ENCODE measurements at places on chromosomes 7 and 10.

DNA sequence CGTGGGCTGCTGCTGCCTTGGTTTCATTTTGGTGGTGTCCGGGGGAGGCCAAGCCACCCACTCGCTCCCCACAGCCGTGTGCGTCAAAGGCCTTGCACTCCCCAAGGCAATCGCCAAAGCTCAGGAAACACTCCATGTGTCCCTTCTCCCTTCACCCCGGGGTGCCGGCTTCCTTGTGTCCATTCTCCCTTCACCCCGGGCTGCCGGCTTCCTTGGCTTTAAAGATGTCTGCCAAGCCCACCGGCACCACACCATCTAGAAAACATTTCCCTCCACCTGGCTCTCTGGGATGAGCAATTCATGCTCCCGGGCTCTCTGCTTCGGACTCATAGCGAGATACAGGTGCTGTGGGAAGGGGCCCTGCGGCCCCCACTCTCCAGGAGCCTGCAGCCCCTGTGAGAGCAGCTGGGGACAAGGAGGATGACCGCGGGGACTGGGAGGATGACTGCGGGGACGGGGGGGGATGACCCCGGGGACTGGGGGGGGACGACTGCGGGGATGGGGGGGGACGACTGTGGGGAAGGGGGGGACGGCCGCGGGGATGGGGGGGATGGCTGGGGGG is 322.1 kb downstream of the DNAJB6 start:
- no peak for DNase-seq

GRCh38 chr7:110204527-110204926 is 886.4 kb upstream of the LRRN3 start:
- no peak for DNase-seq

DNA sequence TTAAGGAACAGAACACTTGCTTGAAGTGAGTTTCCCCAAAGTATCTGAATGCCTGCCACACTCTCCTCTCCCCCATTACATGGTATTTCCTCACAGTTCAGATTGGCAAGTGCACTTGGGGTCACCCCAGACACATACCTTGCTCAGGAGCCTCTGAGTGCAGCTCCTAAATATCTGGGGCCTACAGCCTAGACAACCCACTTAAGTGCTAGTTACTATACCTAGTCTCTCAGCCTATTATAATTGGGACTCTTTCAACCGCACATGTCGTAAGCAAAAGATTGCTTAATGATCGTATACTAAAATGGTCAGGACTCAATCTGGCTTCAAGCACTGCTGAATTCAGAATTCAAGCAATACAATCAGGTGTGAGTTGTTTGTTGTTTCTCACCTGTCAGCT is 19.9 kb downstream of the TMEM176B start:
- no peak for DNase-seq

GRCh38 chr7:101560856-101561255 is 68.2 kb downstream of the MYL10 start:
- DNase-seq: no peak

- DNase-seq: no peak
Observed at GRCh38 chr7:7883394-7883793, 85.2 kb upstream of the GLCCI1 start.

DNA sequence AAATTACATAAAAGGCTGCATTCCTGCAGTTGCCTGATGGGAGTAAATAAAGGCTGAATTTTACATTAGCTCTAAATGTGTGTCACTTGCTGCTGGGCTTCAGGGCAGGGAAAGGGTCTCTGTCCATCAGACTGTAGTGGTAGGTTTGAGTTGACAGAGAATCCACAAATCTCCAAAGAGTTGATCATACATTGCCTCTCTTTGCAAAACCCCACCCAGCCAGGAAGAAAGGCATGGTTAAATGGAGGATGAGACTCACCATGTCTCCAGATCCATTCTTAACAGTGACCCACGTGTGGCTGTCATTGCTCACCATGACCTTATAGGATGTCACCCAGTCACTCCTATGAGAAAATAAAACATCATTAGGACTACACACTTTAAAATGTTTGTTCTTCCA is 92.8 kb downstream of the CPXM2 start:
- no peak for DNase-seq

- DNase-seq: no peak
Observed at GRCh38 chr10:14737808-14738545, 36.7 kb downstream of the FAM107B start.

GRCh38 chr10:18179891-18180290 is 39.7 kb downstream of the CACNB2 start:
- no peak for DNase-seq

DNA sequence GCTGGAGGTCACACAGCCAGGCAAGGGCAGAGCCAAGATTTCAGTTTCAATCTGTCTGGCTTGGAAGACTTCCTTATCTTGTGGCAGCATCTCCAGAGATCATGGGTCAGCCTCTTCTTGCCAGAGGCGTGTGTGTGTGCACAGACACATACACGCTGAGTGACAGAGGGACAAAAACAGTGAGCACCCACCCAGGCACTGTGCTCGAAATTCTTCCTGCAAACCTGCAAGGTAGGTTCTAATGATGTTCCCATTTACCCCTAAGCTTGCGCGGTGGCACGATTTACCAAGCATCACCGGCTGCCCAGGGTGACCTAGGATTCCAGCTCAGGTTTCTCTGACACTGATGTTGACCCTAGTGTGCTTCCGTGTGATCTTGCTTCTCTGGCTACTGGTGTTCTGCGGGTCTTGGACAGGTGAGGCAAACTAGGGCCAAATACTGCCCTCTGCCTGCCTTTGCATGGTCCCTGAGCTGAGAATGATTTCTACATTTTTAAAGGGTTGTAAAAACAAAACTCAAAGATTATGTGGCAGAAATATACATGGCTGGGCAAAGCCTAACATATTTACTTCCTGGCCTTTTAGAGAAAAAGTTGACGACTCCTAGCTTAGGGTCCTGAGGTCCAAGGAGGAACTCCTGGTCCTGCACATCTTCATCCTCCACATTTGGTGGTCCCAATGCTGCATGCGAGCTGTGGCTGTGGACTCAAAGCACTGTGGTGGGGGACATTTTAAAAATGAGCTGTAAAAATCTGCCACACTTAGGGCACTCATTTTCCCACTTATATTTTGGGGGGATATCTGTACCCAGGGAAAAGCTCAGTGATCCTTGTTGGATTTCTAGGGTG is 268.5 kb downstream of the RPS24 start:
- DNase-seq: no peak

GRCh38 chr7:94431619-94432280 is 37.1 kb downstream of the COL1A2 start:
- DNase-seq: no peak

DNA sequence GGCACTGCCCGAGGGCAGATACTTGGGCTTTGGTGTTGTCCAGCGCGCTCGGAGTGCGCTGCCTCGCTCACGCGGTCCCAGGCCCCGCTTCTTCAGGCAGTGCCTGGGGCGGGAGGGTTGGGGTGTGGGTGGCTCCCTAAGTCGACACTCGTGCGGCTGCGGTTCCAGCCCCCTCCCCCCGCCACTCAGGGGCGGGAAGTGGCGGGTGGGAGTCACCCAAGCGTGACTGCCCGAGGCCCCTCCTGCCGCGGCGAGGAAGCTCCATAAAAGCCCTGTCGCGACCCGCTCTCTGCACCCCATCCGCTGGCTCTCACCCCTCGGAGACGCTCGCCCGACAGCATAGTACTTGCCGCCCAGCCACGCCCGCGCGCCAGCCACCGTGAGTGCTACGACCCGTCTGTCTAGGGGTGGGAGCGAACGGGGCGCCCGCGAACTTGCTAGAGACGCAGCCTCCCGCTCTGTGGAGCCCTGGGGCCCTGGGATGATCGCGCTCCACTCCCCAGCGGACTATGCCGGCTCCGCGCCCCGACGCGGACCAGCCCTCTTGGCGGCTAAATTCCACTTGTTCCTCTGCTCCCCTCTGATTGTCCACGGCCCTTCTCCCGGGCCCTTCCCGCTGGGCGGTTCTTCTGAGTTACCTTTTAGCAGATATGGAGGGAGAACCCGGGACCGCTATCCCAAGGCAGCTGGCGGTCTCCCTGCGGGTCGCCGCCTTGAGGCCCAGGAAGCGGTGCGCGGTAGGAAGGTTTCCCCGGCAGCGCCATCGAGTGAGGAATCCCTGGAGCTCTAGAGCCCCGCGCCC is at the start of gene NPY:
TSS of gene NPY (plus strand) at position 294 of the 802 bp plus-strand sequence. CDS start 1,051 bp downstream, outside the sequence.
- DNase-seq: no peak

DNA sequence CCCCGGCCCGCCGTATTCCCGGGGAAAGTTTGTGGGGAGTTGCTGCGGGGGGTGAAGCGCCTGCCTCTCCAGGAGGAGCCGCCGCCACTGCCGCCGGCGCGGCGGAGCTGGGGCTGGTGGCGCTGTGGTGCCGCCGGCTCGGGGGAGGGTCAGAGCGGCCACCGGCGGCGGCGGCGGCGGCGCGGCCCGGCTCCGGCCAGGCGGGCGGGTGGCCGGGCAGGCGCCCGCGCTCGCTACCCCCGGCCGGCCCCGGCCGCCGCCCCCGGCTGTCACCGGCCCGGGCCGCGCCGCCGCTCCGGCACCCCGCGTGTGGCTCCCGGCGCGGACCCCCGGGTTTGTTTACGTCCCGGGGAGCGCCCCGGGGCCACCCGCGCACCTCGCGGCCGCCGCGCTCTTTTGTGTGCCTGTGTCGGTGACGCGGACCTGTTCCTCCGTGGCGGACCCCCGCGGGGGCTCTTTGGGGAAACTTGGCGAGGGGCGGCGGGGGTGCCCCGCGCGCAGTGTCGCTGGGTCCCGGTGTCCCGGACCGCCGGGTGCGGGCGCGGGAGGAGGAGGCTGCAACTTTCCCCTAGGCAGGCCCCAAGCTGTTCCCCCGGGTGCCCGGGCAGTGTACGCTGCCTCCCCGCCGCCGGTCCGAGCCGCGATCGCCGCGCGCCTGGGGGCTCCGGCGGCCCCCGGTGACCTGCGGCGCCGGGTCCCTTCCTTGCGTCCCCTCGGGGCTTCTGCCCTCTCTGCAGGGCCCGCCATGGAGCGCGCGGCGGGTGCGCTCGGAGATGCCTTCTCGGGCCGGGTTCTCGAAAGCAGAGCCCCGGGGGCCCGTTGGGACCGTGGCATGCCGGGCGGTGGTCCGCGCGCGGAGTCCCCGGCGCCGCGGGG is 593 bp upstream of the CUX1 start:
- no peak for DNase-seq

GRCh38 chr7:84073186-84073875 is 121.3 kb downstream of the SEMA3A start:
- no peak for DNase-seq

DNA sequence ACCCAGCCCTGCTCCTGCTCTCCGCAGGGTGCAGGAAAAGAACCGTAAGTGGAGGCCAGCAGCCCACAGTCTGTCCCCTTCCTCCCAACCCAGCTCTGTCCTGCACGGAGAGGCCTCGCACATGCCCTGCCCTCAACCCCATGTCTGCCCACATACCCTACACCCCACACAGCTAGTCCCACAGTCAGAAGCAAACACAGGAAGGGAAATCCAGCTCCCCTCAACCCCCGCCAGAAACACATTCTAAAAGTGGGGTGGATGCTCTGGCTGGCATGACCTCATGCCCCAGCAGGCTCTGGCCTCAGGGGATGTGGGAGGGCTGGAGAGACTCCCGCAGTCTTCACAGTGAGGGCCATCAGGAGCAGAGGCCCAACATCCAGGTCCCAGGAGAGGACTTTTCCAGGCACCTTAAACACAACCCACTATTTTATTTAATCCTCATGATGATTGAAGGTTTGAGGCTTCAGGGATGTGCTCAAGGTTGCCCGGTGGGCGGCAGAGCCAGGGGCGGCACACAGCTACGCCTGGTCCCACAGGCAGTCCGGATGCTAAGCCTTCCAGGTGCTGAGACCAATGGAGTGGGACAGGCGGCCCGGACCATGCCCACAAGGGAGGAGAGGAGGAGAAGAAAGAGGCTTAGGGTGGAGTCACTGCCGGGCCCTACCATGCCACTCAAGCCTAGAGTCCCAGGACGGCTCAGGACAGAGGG is 29.9 kb downstream of the CALML5 start:
- DNase-seq: no peak

DNA sequence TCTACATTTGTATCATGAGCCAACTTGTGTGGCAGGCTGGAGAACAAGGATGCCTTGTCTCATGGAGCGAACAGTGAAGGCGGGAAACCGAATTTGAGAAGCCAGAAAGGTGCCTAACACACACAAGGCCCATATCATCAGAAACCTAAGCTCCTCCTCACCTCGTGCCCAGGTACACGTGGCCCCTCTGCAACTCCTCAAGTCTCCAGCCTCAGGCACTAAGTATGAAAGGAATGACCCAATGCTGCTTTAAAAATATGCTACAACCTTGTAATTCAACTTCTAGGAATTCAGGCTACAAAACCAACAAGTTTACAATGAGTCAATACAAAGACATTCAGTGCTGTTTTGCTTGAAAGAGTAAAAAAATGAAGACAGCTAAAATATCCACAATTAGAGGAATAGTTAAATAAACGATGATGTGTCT is 95.7 kb downstream of the CDK6 start:
- DNase-seq: no peak

DNA sequence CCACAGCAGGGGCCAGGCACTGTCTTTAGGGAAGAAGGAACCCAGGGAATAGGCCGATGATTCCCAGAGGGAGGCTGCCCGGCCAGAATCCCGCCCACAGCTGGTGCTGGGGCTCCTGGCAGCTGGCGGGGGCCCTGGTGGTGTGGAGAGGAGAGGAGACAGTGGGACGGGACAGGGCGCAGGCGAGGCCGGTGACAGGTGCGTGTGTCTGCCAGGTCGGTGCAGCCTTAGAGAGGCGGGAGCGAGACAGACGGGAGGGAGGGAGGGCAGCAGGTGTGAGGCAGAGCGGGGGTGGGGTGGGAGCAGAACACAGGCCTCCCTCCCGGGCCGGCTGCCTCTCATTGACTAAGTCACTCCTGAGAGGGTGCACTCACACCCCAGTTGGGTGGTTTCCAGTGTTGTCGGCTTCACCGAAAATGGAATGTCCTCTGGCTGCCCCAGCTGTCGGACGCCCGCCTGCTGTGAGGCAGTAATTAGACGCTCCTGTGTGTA is 55.2 kb downstream of the ELFN1 start:
- peak; percentile 57 for DNase-seq

DNA sequence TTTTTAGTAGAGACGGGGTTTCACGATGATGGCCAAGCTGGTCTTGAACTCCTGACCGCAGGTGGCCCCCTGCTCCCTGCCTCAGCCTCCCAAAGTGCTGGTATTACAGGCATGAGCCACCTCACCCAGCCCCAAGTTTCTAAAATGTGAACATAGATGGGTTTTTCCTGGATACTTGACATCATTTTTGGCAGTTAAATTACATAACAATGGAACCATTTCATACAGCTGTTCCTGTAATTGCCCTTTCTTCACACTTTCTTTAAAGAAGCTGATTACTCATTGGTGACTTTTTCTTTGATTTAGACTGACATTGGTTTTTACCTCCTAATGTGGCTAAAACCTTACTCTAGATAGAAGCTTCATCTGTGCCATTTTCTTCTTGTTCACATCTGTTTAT is 5.9 kb downstream of the ZKSCAN1 start:
- no peak for DNase-seq

- no peak for DNase-seq
Observed at GRCh38 chr10:7444551-7445121, 33.8 kb upstream of the SFMBT2 start.

- no peak for DNase-seq
Observed at GRCh38 chr7:156147756-156148504, 335.7 kb upstream of the SHH start.
